ENCODE measurements at places on chromosomes 6 and 20. TPM values are rescaled to one million over a fixed set of nuclear protein-coding genes. Genes with fewer than 3 reads are reported as not detected.

The DDO gene
- polyA plus RNA-seq = 4.8 TPM

The CFAP61 gene
- 10.9 TPM for polyA plus RNA-seq

The KIAA0408 gene
- 48.0 TPM for polyA plus RNA-seq

The CCN5 gene
- polyA plus RNA-seq = 5.1 TPM

The KIFC1 gene
- 0.19 TPM for polyA plus RNA-seq

The TMEM63B gene
- 23.5 TPM for polyA plus RNA-seq

The SLC17A3 gene
- not detected for polyA plus RNA-seq

The GJA10 gene
- not detected for polyA plus RNA-seq

The ZBTB46 gene
- 1.3 TPM for polyA plus RNA-seq

The PKIB gene
- 0.44 TPM for polyA plus RNA-seq

The SIRT5 gene
- polyA plus RNA-seq = 10.1 TPM

The HIVEP2 gene
- polyA plus RNA-seq = 6.3 TPM

The SAMD10 gene
- polyA plus RNA-seq = 0.92 TPM

The MICB gene
- polyA plus RNA-seq = 0.42 TPM

The CHRNA4 gene
- not detected for polyA plus RNA-seq

The ARMH2 gene
- not detected for polyA plus RNA-seq

The TMC2 gene
- 0.04 TPM for polyA plus RNA-seq

Measured in psoas muscle (tissue), 8 donors.